ENCODE measurements at places on chromosomes 3 and 15.

DNA sequence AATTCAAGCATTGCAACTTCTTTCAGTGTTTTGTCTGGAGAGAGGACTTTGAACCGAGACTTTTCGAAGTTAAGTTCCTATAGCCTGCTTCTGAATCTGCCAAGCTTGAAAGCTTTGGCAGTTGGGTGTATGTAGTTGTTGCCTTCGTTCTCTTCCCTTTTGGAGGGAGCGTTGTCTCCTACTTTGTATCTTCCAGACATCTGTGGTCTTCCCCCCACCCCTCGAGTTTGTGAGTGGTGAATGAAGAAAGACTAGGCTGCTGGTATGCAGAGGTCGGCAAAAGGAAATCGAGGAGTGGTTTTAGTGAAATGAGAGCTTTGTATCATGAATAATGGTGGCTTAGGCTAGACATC, 1.3 kb downstream of the CTNNB1 start:
- DNase-seq, result no peak

- DNase-seq, result no peak
Measured at GRCh38 chr15:76840830-76841460, 64.2 kb downstream of the SCAPER start.

DNA sequence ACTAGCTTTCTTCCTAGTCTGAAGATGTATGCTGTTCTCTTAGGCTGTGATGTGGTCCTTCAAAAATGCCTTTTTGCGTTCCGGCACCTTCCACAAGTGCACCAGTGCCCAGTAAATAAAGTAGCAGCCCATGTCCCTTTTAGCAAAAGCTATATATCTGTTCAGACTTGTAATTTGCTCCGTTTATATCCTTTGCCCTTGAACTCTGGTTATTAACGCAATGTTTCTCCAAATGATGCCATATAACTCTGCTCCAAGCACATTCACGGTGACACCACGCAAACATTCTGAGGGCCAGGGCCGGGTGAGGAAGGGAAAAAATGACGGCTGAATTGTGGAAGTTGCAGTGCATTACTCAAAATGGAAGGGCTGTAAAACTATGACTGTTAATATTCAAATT, 1001.1 kb upstream of the NR2F2 start:
- no peak for DNase-seq

DNA sequence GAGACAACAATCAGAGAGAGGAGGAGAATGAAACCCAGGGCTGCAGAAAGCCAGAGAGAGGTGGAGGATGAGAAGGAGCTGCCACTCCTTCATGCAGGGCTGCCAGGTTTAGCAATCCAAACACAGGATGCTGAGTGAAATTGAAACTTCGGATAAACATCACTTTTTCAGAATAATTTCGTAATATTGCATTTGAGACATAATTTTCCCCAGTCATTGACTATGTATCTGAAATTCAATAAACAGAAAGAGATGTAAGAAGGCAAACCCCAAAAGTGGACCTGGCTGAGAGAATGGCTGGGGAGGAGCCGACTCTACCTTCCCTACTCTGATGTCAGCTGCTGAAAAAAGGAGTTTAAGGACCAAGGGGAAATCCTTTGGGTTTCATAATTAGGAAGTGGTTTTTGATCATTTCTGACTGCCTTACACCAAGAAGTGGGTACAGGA, 33.8 kb downstream of the SLC9A9 start:
- DNase-seq, result no peak

GRCh38 chr3:23490459-23490858, 287.3 kb downstream of the UBE2E2 start:
- no peak for DNase-seq

DNA sequence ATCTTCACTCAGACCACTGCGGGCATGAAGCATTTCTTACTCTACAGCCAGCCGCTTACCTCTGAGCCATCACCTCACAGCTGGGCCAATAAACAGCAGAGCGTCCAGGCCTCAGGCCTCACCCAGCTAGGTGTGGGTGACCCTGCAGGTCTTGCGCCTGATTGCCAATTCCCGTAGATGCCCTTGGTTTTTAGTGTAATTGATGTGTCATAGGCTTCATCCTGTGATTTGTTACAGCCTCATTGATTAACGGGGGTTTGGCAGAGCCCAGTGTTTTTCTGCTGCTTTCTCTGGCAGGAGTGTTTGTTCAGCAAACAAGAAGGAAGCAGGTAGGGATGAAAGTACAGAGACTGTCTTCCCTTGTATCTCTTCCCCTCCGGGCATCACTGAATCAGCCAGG, 49.6 kb upstream of the BNIP2 start:
- no peak for DNase-seq

GRCh38 chr3:162534431-162534830, 1037.8 kb downstream of the OTOL1 start:
- no peak for DNase-seq

All from activated T-cell treated with anti-CD3 and anti-CD28 coated beads for 24 hours (primary cell).